ENCODE measurements at places on chromosomes 6 and 20.

DNA sequence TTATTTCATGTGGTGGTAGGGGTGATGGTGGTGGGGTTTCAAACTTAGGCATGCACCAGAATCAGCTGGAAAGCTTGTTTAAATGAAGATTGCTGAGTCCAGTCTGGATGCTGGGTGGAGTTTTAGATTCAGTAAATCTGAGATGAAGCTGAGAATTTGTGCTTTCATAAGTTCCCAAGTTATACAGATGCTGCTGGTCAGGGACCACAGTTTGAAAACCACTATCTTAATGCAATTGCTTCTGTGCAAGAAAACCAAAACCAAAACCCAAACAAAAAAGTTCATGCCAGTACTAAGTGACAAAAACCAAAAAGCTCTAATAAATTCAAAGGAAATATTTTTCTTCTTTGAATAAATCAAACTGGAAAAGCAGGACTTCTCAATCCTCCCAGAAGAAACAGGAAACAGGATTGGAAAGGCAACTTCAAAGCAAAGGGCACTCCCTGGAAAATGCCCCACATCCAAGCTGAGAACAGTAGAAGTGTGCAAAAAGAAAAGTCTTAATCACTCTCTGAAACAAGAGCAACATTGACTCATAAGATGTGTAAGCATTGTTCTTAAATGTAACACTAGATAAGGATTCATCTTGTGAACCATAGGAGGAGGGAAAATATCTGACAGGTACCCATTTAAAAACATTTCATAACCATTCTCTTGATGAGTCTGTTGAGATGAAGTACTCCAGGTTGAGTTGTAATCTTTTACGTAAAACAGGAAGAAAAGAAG is 481.5 kb upstream of the HSF2 start:
- DNase-seq, result no peak

DNA sequence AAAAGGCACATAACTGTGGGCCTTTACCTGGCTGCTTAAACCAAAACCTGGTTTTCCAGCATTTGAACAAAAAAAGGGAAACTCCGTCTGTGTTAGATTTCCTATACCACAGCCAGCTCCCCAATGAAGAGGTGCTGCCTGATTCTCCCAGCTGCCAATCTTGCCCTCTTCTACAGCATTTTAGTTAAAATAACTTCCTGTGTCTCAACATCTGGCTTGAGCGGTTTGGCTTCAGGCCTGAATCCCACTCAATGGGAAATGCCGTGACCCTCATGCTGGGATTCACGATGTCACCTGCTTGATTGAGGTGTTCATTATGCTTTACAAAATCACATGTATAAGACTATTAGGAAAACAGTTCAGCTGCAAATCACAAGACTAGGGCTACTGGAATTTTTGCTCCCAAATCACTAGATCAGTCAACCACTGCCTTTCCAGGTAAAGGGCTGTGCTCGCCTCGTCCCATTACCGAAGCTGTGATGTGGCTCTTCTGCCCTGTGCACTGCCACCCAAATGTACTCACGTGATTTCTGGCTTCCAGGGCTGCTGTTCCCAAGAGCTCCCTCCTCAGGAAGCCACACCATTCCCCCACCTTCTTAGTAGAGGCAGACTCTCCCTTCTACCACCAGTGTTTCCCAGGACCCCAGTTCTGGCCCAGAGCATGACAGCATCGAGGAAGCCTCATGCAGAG is 94.6 kb downstream of the PSMG4 start:
- no peak for DNase-seq

- no peak for DNase-seq
Measured at GRCh38 chr20:49542514-49542991, 25.4 kb downstream of the PTGIS start.

DNA sequence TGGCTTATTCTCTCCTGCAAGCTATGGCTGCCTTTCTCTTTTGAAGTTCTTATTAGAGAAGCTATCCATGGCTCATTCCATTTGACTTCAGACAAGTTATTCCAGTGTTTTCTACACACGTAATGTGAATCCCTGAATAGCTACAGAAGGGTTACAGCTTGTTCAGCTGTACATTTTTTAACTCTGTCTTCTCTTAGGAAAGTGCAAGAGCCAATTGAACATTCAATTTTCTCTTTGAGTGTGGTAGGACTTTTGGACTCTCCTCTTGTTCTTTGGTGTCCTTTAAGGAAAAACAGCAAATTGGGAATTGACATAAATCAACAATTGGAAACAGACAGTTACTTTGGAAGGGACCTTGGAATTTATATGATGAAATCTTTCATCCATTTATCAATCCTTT is 125.8 kb downstream of the EPM2A start:
- DNase-seq, result no peak

DNA sequence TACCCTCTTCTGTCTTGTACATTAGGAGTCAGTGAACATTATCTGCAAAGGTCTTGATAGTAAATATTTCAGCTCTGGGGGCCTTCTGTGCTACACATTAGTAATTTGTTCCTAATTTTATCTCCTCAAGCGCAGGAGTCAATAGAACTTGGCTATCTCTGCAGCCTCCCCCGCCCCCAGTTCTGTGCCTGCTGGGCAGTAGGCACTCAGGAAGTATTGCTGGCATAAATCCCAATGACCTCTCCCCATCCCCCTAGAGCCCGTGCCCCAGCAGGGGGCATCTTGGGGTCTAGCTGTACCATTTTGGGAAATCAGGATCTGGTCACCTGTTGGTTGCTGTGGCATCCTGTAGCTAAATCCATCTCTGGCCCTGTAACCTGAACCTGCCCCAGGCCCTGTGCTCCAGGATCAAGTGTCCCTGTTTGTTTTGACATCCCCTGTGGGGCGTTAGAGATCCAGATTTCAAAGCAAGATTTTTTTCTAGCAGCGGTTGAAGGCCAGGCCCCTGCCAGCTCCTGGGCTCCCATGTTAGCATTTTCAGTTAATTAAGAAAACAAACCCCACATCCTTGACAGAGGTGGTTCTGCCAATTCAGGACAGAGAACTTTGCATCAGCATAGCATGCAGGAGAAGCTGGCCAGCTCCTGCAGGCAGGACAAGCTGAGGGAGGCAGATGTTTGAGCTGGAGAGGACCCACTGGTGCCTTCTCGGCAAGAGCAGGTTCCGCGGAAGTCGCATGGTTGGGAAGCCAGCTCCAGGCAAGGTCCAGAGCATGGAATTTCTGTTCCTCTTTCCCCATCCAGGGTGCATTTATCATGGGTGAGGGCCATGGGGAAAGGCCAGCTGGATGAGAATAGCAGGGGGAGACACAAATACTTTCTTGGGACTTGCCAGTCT is 32.1 kb downstream of the DAAM2 start:
- DNase-seq, result no peak

DNA sequence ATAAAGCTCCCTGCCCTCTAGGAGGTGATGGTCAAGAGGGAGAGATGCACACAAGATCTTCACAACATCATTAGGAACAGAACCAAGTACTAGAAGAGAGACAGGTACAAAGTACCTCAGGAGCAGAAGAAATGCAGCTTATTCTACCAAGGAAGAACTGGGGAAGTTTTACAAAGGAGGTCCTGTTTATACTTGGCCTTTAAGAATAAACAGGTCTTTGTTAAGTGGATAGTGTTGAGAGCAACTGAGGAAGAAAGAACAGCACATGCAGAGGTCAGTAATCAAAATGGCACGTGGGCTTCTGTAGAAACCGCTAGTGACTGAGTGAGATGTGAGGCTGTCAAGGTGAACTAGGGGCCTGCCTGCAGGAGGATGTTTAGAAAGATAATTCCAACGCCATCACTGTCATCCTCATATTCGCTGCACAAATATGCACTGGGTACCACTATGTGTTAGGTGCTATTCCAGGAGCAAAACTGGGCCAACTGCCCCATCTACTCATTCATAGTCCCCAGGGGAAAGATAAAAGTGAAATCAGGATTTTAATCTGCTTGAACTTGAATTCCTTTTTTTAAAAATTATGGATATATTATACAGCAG is 61.1 kb downstream of the ID4 start:
- DNase-seq, result no peak

DNA sequence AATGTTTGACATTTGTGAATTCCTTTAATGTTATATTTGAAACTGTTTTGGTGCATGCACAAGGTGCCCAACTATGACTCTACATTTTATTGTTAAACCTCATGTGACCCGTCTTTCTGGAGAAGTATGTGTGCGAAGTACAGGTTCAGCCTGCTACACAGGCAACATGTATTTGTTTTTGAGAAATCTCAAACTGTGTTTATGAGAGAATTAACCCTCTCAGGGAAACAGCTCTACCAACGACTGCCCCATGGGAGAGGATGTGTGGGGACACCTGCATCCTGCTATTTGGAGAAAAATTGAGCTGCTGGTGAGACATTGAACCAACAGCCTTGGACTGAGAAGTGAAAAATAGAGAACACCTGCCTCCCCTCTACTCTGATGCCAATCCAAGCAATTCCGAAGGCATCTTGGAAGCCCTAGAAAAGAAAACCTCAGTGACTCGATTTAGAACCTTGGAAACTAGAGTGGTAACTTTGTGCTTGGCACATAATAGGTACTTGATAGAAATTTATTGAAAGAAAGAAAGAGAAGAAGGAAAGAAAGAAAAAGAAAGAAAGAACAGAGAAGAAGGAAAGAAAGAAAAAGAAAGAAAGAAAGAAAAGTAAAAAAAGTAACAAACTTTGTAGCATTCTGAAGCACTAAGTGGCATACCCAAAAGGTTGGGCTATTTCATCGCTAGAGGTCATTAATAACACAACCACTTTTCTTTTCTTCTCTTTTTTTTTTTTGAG is 2.9 kb upstream of the AKAP12 start:
- no peak for DNase-seq

DNA sequence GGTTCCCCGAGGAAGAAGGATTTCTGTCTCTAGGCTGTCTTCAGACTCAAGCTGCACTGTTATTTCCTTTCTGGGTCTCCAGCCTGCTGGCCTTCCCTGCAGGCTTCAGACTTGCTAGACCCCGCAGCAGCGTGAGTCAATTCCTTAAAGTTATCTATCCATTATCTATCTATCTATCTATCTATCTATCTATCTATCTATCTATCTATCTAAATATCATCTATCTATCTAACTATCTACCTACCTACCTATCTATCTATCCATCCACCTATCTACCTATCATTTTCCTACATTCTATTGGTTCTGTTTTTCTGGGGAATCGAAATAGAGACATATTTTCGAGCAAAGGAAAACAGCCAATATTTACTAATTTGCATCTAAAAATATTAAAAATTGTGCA is 48.7 kb upstream of the BMP6 start:
- DNase-seq, result no peak

GRCh38 chr6:41288030-41288753 is 1.7 kb upstream of the TREM1 start:
- DNase-seq, result no peak

- DNase-seq, result no peak
Measured at GRCh38 chr6:44043479-44044153, 83.6 kb downstream of the MRPL14 start.

GRCh38 chr6:49506569-49507111 is 6.9 kb downstream of the GLYATL3 start:
- no peak for DNase-seq

Measured in anterior cingulate cortex (tissue), 58 donors.